NCI-H1048 (cell line): ENCODE measurements at places on chromosomes 4 and X.

DNA sequence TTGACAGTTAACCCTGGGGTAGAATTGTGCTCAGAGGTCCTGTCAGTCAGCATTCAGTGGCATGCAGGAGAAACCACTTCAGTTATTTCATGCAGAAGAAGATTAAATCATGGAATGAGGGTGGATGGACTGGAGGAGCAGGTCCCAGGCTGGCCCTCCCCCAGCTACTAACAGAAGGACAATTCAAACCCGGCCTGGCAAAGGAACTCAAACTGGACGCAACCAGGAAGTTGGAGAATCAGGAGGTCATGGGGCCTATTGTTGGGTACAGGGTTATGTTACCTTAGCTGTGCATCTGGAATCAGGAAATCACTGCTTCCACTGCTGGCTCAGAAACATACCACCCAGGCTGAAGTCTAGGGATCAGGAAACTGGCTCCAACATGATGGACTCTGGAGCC is 121.4 kb downstream of the GPAT3 start:
- DNase-seq: no peak

GRCh38 chr4:88119943-88120342 is 38.5 kb downstream of the ABCG2 start:
- no peak for DNase-seq

DNA sequence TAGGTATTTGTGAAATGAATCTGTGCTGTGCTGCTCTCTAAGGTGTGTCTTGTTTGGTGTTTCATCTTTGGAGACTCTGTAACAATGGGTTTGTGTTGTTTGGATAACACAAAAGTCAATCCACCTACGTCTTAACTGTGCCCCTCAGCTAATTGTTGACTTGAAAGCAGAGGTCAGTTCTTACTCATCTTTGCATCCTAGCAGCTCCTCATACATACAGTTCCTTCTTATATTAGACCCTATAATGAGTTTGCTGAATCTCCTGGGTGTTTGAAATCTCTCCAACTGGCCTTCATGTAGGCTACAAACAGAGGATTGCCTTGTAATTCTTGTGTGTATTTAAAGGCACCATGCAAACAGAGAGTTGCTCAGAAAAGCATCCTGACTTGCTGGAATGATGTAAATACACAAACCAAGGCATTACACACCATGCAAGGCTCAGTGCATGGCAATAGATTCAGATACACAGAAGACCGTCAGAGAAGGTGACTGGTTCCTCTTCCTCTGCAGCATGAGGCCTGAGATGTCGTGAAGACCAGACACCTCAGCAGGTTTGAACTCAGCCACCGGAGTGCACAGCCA is 220.0 kb upstream of the JADE1 start:
- DNase-seq: no peak

GRCh38 chr4:145299380-145300076 is 119.1 kb upstream of the OTUD4 start:
- no peak for DNase-seq
